Lung microvascular endothelial cell (primary cell): ENCODE measurements at places on chromosomes 16 and 17.

DNA sequence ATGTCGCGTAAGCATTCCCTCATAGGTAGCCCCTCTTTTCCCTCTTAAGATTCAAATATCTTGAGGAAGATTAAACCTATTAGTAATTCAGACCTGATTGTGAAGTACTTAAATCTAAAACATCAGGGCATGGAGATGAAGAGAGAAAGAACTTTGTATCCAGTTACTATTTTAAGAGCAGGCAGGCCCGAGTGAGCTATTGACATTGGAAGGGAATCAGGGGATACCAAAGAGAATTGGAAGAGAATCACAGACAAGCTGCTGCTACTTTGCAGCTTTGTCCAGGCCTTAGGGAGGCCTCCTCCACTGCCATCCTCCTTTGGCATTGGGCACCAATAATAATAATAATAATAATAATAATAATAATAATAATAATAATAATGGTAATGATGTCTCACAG is 170.5 kb downstream of the MRTFB start:
- no peak for DNase-seq

DNA sequence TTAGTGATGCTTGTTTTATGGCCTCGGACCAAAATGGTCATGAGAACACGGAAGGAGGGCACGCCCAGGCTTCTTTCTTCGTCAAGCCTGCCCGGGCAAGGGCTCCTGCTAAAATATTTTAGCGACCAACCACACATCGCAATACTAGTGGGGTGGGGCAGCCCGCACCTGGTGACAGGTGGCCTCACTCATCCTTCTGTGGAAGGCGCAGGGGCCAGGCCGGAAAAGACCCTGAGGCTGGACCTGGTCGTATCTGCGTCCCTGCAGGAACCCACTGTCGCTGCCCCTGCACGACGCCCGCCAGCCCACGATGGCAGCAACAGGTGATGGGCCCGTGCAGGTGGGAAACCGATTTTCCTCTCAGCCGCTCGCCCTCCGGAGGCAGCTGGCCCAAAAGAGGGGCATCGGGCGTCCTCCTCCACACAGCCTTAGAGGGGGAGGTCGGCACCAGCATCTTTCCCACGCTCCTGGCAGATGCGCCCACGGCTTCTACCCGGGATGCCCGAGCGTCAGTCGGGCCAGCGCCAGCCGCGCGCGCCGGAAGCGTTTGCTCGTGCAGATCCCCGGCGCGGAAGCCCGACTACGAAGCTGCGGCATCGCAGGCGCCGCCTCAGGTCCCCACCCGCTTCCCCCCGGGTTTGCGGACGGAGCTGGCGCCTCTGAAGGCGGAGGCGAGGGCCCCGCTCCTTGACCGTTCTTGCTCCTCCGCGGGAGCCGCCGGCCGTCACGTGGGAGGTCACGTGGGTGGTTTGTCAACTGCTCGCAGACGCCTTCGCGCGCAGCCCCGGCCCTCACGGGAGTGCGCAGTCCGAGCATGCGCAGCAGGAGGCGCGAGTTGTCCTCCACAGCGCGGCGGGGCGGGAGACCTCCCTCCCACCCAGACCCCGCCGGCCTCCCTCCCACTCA is 22.8 kb upstream of the FOXK2 start:
- DNase-seq = peak; percentile 84

DNA sequence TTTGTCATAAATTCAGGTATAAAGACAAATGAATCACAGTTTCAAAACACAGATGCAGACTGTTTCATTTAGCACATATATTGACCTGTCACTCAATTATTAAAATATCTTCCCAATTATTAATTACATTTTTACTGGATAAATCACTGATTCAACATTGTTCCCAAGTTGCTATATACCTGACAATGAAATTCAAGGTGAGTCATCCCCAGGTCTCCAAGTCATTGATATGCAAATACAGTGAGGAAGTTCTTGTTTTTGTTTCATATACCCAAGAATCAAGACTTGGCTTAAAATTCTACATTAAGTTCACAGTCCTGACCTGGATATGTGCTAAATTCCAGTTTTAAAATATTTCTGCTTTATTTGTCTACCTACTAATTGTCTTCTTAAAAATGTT is 599.3 kb upstream of the PSMD7 start:
- DNase-seq = no peak

- DNase-seq = no peak
Observed at GRCh38 chr16:3882531-3882930, 2.0 kb upstream of the CREBBP start.

DNA sequence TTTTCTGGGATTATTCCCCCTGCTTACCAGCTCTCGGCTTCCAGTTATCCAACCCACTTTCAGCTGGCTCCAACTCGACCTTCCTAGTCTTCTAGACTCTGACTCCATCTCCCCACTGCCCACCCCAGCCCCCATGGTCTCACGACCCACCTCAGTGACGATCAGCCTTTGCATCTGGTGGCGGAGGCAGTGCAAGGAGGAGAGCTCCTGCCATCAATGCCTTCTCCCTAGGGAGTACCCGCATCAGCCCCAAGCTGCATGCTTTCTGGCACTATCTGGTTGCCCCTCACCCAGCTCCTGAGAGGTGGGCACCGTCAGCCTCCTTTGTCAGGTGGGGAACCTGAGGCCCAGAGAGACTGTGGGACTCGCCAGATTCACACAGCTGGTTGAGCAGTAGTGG is 72.6 kb upstream of the RPL38 start:
- DNase-seq = no peak

- DNase-seq = no peak
Observed at GRCh38 chr16:22117609-22118008, 25.3 kb downstream of the VWA3A start.

DNA sequence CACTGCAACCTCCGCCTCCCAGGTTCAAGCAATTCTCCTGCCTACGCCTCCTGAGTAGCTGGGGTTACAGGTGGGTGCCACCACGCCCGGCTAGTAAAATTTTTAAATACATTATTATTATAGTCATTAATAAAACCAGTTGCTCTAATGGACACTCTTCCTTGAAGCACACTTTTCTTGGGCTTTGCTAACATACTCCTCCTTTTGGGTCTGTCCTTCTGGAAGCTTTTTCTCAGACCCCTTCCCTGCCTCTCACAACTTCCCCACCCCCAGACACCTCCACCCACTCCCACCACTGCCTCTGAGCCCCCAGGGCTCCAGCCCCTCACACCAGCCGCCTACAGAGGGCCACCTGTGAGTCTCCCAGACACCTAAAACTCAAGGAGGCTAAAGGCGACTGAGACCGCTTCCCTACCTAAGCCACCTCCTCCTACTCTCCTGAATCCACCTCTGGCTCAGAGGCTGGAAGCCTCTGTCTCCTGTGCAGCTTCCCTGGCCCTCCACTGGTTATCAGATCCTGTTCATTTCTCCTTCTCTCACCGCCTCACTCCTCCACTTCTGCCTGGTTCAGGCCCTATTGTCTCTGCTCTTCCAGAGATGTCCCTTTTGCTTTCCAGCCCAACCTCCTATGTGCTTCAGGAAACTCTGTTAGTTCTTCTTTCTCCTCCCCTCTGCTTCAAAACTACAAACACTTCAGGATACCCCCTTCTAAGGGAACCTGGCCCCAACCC is 2.1 kb upstream of the CUEDC1 start:
- no peak for DNase-seq

DNA sequence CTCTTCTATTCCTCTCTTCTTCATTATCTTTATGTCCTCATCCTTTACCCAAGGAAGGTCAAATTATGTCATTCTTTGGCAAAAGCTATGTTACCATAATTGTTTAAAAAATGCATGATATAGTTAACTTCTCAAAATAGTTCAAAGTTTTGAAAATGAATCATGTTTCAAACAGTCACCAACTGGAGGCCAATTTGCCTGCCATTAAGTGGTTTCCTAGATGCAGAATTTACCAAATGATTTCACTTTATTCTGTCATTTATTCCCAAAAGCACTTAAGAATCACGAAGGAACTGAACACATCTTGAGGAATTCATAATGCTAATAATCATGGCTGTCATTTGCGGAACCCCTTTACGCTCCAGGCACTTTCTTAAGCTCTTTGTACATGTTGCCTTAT is 190.9 kb upstream of the CDH11 start:
- no peak for DNase-seq

GRCh38 chr17:67759355-67760171 is 41.8 kb downstream of the NOL11 start:
- peak; percentile 38 for DNase-seq

DNA sequence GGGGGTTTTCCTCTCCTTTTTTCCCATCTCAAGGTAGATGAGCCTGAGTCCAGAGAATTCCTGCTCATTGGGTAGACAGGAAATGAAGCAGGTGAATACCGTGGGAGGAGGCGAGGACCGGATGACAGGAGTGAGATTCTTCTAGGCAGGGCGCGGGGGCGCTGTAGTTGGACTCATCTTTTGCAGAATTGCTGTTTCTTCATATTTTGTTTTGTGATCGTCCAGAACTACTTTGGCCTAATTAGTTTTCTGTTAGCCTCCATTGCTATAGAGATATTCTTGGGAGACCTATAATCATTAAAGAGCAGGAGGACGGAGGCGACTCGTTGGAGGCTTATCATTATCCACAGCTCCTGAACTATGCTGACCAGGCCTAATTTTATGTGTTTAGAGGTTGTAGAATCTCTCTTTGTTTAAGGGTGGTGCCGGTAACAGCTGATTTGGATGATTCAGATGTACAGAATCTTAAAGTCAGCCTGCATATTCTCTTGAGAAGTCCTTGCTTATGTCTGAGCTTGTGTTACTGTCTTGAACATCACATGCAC is 650 bp downstream of the ATP6V0A1 start:
- peak; percentile 26 for DNase-seq

DNA sequence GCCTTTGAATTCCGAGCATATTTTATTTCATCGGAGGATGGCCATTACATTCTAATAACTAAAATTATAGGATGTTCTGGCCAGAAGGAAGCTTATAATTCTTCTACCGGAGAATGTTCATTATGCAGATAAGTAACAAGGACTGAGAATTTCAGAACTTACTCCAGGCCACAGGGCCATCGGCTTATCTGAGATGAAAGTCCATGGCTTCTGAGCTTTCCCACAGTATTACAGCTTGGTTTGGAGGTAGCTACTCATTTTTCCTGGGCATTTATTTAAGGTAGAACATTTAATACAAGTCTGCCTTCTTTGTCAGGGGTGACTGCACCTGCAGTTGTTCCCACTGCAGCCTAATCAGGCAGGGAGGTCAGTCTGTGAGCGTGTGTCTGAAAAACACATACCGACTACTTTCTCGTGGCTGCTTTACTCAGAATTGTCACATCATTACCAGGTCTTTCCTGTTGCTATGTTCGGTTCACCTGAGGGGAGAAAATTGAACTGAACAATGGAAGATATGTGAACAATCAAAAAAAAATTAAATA is 219.7 kb upstream of the CPHXL start:
- no peak for DNase-seq

GRCh38 chr17:41734949-41735313 is 488 bp upstream of the HAP1 start:
- DNase-seq = no peak

DNA sequence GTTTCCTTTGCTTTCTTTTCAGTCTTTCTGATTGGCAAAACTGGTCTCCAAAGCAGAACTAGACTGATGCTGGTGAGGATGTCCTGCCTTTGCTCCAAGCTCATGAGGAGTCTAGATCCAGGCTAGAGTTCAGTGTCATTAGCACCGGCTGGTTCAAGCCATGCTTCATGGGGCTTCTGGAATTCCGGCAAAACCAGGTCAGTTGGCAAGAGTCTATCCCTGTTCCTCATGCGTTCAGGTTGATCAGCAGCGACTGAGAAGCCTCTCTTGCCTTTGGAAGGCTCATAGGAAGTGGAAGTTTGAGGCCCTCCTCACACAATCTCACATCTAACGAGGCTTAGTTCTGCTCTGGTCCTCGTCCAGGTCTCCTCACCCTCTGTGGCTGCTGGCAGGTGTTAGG is 194.3 kb downstream of the HS3ST3A1 start:
- no peak for DNase-seq

GRCh38 chr16:29662729-29663015 is 375 bp upstream of the SPN start:
- no peak for DNase-seq

GRCh38 chr17:64694207-64694606 is 32.1 kb upstream of the SMURF2 start:
- peak; percentile 89 for DNase-seq

DNA sequence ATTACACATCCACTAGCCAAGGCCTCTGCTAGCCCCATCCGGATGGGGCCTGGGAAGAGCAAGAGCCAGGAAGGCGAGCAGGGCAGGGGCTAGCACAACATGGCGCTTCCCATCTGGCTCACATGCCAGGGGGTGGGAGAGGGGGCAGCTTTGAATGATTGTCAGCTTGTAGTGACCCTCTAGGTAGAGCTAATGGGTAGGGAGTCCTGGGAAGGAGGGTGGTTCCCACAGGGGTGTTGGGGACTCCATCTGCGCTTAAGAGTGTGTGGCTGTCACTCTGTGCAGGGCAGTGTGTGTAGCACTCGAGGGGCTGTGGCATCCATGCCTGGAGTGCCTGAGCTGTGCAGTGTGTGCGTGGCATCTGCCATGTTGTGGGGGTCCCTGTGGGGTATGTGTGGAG is 24.5 kb downstream of the ARHGAP23 start:
- peak; percentile 46 for DNase-seq

DNA sequence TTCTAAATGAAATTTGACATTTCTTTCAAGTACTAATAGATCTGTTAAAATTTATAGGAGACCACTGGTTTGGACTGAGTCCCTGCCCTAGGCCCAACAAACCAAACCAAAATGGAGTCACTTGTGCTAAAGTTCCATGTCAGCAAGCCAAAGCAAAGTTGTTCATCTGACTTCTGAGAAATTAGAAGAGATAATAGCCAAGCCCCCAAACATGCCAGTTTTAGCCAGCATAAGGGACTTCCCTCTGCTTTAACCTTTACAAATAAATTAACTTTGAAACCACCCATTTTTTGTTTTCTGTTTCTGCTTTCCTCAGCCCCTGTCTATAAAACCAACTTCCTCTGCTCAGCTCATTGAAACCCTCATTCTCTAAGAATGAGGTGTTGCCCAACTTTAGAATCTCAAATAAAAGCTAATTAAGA is 18.9 kb downstream of the CDR2 start:
- no peak for DNase-seq

DNA sequence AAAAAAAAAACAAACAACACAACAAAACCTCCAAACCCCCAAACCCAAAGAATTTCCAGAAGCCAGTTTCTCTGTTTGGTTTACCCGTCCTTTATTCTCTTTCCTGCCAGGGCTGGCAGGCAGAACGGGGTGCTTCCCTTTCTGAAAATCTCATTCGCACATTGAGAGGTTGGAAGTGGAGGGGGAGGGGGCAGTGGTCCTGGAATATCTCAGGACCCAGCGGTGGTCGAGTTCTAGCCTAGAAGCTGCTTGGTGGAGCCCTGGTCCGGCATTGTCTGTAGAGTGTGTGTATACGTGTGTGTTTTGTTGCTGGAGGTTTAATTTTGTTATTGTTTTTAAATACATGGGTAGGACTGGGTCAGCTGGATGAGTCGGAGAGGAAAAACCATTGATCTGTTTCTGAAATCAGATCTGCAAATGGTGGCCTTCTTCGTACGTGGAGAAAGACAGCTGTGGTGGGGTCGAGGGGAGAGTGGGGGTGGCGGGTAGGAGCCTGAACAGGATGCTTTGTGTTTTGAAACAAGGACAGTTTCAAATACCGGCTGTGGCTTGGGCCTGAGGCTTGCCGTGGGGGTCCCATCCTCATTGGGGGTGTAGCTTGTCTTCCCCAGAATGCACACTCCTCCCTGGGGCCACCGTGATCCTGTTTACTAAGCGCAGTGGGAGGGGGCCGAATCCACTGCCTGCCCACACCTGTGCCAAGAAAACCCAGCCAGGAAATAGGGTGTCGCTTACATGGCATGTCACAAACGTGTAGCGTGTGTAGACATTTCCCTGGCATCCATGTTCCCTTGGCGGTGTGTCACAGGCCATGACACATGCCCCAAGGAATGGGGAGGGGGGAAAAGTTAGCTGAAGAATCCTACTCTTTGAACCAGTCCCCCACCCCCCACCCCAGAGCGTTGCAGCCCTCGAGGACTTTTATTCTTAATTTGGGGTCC is 1.6 kb downstream of the CMIP start:
- peak; percentile 40 for DNase-seq
